Pons (tissue), 1 donor: ENCODE measurements at places on chromosomes 5 and 9.

GRCh38 chr5:128956164-128956563 is 9.1 kb upstream of the SLC27A6 start:
- DNase-seq: no peak

DNA sequence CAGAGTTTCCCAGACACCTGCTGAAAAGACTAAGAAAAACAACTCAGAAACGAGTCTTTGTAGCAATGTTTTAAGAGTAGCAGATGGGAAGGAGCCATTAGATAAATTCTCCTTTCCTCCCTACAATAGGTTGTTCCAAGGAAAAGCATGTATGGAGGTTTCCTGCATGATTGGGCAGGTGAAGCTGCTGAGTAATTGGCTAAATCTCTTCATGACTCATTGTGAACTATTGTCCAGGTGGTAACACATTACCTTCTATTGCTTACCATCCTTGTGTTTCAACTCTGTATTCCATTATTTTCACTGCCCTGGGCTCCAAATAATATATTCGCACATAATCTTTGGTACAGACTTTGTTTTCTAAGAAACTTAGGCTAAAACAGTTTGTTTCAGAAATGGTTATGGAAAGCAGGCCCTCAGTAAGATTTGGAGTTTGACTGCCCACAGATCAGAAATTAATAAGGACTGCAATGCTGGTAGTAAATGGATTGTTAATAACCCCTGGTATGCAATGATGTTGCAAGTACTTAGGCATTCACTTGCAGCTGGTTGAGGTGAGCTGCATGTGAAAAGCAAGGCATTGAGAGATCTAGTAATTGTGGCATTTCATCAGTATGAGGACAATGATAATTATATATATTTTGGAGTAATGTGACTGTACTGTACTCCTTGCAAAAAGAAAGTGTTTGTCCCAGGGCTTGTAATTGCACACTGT is 281.4 kb upstream of the VLDLR start:
- DNase-seq: no peak

DNA sequence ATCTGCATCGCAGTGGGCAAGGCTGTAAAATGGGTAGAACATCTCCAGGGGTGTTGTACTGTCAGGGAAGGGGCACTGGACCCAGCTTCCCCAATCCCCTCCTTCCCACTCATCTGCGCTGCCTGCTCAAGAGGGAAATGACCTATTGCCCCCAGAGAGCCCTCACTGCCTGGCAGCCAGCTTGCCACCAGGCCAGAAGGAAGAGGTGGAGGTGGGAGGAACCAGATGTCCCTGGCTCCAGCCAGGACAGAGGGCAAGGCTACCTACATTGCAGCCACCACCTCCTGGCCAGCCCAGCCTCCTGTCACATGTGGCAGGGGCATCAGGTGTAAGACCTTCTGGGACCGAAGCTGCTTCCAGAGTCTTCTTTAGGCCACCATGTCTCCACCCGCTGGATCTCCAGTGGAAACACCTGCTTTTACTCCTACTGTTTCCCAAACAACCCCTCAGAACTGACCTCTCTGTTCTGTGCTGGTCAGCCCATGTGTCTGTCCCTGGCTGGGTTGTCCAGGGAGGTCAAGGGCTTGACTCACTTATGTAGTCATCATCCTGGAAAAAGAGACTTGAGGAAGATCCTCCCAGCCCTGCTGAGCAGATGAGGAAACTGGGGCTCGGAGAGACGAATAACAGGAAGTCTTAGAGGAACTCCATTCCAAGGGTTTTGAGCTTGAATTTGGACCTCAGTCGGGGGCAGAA is 42.3 kb downstream of the JADE2 start:
- DNase-seq: no peak

DNA sequence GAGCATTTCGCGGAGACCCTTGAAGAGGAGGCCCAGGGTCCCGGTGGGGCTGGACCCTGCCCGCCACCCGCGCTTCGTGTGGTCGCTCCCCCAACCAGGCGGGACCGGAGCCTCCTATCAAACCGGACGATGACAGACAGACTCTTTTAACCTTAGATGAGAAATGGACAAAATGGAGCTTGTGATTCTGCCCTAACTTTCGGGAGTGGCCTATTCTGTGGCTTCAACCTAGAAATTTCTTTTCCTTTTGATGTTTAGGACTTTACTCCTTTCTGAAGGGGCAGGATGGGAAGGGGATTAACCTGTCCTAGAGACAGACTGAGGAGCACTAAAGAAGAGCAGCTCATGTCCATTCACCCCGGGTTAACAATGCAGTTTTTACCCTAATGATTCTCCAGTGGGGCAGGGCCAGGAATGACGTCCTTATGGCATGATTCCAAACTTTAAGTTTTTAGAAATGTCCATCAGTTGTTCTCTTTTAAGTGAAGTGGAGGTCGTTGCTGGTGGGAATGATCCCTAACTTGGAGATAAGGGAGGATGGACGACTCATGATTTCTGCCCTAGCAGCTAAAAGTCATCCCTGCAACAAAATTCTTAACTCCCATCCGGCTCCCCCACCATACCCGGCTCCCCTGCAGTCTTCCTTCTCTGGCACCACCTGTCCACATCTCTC is 1.0 kb downstream of the NIPSNAP3A start:
- no peak for DNase-seq

- no peak for DNase-seq
Measured at GRCh38 chr5:7016999-7017747, 303.9 kb downstream of the TENT4A start.

- DNase-seq: no peak
Measured at GRCh38 chr5:149441986-149442385, 62.9 kb upstream of the IL17B start.

DNA sequence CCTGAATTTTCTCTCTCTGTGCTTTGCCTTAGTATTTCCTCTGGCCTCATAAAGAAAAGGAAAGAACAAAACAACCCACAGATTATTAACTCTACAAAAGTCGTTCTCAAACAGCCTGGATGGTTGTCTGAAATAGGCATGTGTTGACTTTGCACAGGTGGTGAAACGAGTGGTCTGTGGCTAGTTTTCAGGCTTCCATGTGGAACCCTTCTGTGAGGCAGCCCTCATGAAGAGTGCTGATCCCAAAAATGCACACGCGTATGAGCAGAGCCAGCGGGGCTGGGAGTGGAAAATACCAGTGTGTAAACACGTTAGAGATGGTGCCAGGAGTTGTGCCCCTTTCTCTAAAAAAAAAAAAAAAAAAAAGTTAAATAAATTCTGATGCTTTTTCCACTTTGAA is 4.9 kb upstream of the PSAT1 start:
- DNase-seq: no peak

- DNase-seq: peak; percentile 70
Measured at GRCh38 chr9:125908136-125908535, 161.0 kb downstream of the PBX3 start.

DNA sequence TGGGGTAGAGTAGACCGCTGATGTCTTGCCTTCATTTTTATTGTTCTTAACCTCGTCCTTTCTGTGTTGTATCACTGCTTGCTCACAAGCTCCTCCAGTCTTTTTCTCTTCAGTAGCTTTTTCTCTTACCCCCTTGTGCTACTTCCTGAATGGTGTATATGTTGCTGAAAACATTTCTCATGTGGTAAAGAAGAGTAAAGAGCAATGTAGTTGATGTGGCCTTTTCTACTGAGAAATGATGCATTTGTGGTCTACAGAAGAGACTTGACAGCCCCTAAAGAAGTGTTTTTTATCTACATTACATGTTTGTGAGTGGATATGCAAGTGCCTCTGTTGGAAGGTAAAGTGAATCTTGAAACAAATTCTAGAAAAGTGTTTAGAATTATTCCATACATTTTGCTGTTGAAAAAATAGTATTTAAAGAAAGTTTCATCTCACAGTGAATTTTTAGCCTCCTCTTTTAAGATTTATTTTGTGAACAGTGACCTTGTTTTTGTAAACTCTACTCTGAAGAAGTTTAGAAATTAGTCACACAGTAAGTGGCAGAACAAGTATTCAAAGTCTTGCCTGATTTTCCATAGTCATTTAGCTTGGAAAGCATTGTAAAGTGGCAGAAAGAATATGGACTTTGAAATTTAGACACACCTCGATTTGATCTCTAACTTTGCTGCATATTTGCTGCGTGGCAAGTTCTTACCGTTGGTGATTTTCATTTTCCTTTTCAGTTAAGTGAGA is 17.4 kb downstream of the CDC42SE2 start:
- DNase-seq: no peak
